ENCODE measurements at places on chromosomes 2 and 18.

- DNase-seq: no peak
Observed at GRCh38 chr2:231088754-231089153, 32.1 kb downstream of the PSMD1 start.

- DNase-seq: no peak
Observed at GRCh38 chr2:211664321-211664720, 874.3 kb downstream of the ERBB4 start.

GRCh38 chr2:148545390-148546256, 98.9 kb upstream of the EPC2 start:
- DNase-seq: no peak

- no peak for DNase-seq
Observed at GRCh38 chr2:140529706-140530105, 1601.1 kb downstream of the LRP1B start.

GRCh38 chr2:203578759-203579643, 43.9 kb upstream of the RAPH1 start:
- DNase-seq: no peak

GRCh38 chr2:214575030-214575429, 164.2 kb downstream of the VWC2L start:
- no peak for DNase-seq

All from fibroblast of the conjunctiva (primary cell).